Activated CD4-positive, alpha-beta T cell treated with anti-CD3 and anti-CD28 coated beads for 36 hours (primary cell): ENCODE measurements at places on chromosomes 7 and 10. TPM values are rescaled to one million over a fixed set of nuclear protein-coding genes. Genes with fewer than 3 reads are reported as not detected.

Gene PHF14
- 40.3 TPM for total RNA-seq

Gene DNAH11
- total RNA-seq = 4.2 TPM

Gene CALML3
- total RNA-seq = not detected

DNA sequence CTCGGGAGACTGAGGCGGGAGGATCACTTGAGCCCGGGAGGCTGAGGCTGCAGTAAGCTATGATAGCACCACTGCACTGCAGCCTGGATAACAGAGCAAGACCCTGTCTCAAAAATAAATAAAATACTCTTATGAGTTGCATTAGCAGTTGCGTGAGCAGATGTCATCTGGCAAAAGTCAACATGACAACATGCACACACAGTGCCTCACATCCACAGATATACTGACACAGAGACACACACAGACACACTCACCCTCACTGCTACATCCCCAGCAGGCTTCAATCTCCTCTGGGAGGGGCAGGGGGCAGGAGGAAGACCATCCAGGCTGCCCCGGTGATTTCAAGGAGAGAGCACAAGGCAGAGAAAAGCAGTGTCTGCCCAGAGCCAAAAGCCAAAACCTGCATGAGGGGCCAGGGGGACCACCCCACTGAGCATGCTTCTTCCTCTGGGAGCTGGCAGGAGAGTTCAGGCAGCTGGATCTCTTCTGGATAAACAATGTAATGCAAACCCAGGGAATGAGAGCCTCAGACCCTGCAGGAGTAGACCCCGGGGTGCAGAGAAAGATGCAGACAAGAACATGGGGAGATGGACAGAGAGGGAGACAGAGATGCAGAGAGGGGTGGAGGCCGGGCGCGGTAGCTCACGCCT lies 9.6 kb upstream of the ELN start:
- DNase-seq = no peak

GRCh38 chr10:84355106-84355505 lies 26.7 kb downstream of the CCSER2 start:
- no peak for DNase-seq
